ENCODE measurements at places on chromosomes 16 and 17.
A peak's percentile ranks its signal among the peaks of the same experiment; 100 is the strongest.

DNA sequence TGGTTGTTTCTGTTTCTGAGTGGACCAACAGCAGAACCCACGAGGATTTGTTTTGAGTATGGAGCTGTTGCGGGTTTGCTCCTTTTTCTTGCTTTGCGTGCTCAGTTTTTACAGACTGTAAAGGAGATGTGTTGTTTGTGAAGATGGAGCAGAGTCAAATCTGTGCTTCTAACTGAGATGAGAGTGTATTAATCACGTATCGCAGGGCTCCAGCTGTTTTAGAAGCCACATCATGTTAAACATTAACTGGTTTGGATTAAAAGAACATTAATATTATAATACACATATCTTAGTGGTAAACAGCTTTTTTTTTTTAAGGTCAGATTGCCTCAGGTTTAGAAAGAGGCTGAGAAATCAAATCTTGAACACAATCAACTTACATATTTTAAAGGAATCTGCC, 69.4 kb downstream of the YPEL2 start:
- no peak for DNase-seq

GRCh38 chr17:30234296-30234695, 1.2 kb downstream of the SLC6A4 start:
- DNase-seq: no peak

GRCh38 chr16:14285513-14286367, 214.6 kb downstream of the MRTFB start:
- DNase-seq: peak; percentile 94

DNA sequence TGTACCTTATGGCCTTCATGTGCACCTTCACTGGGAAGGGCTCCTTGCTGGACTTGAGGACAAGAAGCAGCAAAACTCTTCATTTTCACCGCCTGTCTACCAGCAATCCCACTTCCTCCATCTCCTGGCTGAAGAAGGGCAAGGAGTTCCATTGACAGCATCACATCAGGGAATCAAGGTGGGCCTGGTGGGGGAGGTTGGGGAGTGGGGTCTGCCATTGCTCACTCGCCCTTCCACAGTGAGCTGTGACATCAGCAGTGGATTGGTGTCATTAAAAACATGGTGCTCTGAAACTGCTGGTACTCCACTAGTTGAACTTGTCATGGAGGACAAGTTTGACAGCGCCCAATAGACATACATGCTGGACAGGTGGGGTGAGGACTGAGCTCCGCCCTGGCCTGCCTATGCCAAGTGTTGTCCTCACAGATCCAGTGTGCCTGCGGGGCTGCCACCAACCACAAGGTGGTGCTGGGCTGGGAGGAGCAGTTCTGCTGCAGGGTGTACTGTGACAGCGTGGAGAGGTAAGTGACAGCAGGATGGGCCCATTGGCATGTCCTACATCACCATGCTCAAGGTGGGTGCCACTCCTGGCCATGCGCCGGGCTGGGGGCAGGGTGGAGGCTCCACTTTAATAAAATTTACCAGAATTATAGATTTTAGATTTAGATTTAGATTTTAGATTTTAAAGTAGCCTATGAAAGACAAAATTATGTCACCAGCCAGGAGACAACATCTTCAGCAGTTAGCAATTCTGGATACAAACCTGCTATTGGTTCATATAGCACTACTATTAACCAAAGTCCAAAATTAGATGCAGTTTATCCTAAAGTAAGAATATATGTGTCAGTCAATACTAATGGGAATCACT, 1729.1 kb downstream of the TP53TG3F start:
- DNase-seq: no peak

GRCh38 chr16:63787014-63787413, 1334.8 kb downstream of the CDH11 start:
- no peak for DNase-seq

GRCh38 chr17:80222376-80223141, 2.3 kb downstream of the SLC26A11 start:
- no peak for DNase-seq

DNA sequence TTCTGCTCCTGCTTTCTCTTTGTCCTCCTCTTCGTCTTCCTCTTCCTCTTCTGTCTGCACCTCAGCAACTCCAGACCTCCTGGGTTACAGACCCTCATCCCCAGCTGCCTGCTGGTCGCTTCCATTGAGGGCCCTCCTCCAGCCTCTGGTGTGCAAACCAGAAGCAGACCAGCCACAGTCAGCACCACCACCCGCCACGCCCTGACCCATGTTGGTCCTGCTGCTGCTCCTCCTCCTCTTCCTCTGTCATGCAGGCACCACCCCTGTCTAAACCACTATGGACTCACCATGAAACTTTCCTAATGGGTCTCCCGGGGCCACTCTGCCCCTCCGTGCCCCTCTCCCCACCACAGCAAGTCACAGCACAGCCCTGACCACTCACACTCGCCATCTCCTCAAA, 11.4 kb upstream of the OGFOD3 start:
- no peak for DNase-seq

Measured in iPS DF 19.7 (cell line).